ENCODE measurements at places on chromosomes 11 and 22.

DNA sequence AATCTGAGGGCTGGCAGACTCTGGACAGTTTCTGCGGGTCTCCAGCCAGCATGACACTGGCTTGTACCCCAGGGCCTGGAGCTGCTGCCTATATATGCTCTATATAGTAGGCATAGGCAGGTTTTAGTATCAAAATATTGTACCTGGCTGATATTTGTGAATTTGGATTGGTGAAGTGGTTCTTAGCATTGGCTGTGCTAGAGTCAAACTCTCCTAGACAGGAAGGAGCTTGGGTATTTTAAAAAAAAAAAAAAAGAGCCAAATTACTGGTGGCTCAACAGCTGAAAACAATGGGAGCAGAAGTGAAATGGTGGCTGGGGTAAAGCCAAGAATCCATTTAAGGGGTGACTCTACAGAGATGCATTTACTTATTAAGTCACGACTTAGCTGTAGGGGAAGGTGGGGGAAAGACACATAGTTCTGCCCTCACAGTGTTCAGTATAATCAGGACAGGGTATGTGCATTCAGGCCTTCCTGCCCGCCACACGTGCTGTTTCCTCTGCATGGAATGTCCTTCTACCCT, 11.0 kb upstream of the MTFP1 start:
- DNase-seq, result no peak

DNA sequence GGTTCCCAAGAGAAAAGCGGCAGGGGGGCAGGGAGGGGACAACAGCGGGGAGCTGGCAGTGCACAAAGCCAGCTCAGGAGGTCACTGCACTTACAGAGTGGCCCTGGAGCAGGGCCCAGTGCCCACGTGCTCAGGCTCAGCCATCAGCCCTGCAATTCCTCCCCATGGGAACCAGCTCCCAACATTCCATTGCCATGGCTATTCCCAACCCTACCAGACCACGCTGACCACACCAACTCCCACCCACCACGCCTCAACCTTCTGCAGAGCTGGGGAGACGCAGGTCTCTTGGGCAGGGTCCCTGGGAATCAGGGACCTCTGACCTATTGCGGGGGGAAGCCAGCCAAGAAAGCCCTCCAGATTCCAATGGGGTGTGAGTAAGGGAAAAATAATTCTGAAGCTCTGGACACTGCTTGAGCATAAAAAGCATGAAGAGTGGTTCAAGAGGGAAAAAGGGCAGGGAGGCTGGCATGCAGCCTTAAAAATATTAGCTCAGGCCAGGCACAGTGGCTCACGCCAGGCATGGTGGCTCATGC, 38.3 kb upstream of the TFIP11 start:
- no peak for DNase-seq

GRCh38 chr11:128604723-128605122, 17.4 kb upstream of the ETS1 start:
- DNase-seq, result no peak

GRCh38 chr11:112734207-112734606, 227.0 kb upstream of the NCAM1 start:
- no peak for DNase-seq

DNA sequence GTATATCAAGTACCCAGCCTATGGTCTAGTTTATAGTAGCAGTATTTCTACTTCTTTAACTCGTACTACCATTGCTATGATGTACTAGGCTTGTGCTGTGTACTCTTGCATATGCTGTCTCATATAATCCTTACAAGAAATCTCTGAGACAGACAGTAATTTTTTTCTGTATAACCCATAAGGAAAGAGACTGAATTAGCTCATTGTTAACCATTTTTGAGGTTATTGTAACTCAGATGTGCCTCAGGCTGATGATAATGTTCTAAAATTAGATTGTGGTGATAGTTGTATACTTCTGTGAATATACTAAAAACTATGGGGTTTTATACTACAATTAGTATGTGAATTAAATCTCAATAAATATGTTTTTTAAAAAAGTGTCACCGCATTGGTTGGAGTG, 112.2 kb upstream of the RRM1 start:
- no peak for DNase-seq

- DNase-seq, result no peak
Observed at GRCh38 chr22:41350087-41350486, 31.7 kb upstream of the TEF start.

DNA sequence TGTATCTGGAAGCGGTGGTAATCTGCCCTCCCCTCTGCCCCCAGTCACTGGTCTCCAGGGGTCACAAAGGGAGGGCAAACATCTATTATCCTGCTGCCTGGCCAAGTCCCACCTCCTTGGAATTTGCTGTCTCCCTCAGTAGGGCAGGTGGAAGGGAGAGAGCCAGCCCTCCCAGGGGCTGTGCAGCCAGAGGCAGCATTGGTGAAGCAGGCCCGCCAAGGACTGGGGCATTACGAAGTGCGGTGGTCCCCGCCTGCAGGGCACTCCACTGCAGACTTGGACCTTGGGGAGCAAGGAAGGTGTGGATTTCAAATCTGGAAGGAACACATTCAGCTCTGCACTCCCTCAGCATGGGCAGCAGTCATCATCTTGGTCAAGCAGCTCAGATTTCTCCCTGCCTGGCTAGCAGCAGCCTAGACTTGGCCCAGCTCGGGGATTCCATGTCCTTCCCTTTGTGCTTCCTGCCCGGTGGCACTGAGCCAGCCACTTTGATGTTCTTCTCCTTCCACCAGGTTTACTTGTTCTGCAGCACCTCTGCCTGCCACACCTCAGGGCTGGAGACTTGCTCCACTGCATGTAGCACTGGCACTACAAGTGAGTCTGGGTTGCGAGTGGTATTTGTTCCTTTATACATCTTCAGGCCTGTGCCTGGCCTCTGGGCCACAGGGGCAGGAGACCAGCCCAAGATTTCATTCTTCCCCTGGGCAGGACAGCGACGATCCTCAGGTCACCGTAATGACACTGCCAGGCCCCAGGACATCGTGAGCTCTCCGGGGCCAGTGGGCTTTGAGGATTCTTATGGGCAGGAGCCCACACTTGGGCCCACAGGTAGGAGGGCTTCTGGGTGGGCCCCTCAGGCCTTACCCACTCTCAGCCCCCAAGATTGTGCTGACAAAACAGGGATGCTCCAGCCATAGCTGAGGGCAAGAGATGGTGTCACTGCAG, 7.4 kb downstream of the ZP1 start:
- no peak for DNase-seq

- DNase-seq, result no peak
Observed at GRCh38 chr11:69442807-69443137, 38.7 kb upstream of the LINC01488 start.

- no peak for DNase-seq
Observed at GRCh38 chr11:118343981-118344515, at the start of gene CD3G. CD3G (plus strand) TSS chr11:118344344; CDS start chr11:118344424, 80 bp downstream.

- no peak for DNase-seq
Observed at GRCh38 chr11:130087294-130087926, 17.7 kb downstream of the APLP2 start.

Data from NCI-H1092 (cell line).